ENCODE measurements at places on chromosomes 7 and 10.

DNA sequence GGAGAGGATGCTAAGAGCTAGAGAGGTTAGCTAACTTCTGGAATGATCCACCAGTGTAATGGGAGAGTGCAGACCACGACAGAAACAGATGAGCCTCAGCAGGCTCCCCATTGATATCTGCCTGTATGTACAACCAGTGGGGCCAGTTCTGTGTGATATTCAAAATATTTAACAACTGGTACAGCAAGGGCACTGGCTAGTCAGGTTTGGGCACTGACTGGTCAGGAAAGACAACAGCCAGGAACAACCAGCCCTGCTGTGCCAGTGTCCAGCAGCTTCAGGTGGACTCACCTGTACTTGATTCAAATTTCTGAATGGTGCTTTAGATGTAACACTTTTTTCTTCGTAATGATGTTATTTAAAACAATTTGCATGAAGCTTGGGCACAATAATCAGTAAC, 5.9 kb upstream of the TRIL start:
- no peak for DNase-seq

DNA sequence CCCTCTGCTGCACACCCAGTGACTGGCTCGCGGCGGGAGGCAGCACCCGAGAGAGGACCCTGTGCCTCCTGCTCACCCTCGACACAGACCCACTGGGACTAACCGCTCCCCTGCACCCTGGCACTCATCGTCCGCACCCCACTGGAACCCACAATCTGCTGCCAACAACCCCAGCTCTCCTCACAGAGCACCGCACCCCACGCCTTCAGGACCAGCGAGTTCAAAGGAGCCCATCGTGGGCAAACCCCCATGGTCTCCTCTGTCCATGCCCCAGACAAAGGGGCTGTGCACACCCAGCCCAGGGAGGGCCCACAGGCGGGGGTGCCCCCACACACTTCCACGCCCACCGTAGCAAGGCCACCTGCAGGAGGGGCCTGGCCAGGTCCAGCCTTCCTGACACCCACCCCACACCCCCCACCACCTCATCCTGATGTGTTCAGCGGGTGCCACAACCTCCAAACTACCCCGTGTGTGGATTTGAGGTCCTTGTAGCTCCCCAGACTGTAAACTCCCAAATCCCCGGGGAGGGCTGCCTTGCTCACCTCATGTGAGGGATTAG, 14.0 kb downstream of the RASGEF1A start:
- no peak for DNase-seq

DNA sequence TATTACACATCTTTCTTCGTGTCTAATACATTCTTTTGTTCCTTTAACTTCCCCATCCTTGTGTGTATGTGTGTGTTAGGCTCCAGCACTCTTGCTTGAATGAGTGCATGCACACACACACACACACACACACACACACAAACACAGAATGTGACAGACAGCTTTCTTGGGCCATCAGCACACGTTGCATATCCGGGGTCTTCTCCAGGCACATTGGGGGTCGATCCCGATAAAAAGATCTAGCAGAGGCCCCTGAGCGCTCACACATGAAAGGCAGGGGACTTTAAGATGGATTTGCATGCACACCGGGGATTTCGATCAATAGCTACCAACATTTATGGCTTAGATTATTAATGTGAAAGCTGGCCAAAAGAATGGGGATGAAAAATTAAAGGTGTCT, 4.5 kb downstream of the SKIDA1 start:
- no peak for DNase-seq

DNA sequence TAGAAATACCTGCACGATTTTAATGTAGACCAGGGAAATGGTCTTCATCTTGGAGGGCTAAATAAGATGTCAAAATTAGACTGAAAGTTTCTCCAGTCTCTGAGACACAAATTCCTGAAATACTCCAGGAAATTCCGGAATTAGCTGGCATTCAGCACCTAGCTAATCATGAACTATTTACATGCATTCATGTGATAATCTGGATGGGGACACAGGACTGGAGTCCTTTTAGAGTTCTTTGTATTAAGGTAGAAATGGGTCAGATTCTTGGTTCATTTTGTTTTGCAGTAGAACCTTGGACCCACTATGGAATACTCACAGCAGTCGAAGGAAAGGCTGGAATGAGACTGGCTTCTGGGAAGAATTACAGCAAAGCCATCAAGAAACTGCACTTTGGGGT, 65.3 kb upstream of the MDFIC start:
- DNase-seq, result no peak

DNA sequence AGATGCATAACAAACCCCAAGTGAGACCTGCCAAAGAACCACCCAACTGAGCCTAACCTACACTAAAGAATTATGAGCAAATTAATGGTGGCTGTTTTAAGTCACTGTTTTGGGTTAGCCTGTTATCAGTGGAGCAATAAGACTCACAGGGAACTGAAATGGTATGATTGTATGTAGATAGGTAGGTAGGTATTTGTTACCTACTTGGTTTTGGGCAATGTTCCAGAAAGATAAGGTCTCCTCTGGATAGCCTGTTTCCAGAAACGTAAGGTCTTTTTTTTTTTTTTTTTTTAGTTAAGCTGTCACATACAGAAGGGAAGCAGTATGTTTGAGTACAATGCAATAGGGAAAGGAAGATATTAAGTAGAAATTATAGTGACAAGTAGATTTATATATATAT, 47.6 kb downstream of the PSMC2 start:
- no peak for DNase-seq

DNA sequence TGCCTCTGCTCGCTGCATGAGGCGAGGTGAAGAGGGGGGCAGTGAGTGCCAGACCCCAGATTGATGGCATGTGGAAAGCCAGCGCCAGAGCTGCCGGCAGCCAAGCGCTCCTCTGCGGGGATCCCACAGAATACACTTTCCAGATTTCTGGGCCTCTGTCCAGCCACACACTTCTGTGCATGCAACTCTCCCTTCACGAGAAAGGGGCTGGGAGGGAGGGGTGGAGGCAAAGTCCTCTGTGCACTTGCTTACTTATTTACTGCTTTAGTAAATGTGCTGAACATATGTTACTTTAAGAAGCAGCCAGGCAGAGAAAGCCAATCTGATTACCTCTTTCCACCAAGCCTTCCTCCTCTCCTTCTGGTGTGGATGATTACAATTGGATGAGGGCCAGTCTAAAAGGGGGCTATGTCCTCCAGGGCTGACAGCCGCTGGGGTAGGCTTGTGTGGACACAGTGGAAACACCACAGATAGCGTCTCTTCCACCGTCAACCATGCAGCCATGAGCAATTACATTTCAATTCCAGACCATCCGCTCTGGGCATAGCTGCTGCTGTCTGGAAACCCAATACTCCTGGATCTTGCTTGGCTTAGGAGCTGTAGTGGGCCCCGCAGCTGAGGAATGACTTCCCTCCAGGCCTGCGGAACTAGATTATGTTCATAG, 322.8 kb upstream of the ANKRD30A start:
- no peak for DNase-seq

All from GDM1 (cell line).